ENCODE measurements at places on chromosomes 7 and 10.

GRCh38 chr7:54995166-54995565, 23.7 kb upstream of the EGFR start:
- no peaks in the 10 kb centered on the region for H3K36me3 ChIP-seq
- H3K4me3 ChIP-seq, result no peak overlapping the region
- no peak overlapping the region for H3K27ac ChIP-seq
- no peaks in the 10 kb centered on the region for H3K27me3 ChIP-seq
- H3K4me1 ChIP-seq, result peaks cover 19% of the 10 kb centered on the region

DNA sequence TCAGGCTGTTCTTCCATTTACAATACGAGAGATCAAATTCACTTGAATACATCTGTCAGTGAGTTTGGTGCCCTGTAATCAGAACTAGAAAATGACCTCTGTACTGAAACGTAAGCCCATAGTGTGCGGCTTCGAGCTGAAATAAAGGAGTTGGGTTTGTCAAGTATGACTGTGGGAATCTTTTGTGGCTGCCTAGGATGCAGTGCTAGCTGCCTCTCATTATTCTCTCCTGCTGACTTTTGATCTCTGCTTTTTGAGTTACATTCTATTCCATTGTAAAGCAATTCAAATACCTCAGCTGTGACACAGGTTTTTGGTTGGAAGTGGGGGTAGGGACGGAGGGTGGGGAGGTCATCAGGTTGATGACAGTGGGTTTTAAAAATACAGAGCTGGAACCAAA, 40.4 kb downstream of the ICA1 start:
- no peaks in the 10 kb centered on the region for H3K36me3 ChIP-seq
- H3K27ac ChIP-seq, result no peak overlapping the region
- peaks cover 2% of the 10 kb centered on the region for H3K4me1 ChIP-seq
- DNase-seq, result no peak

DNA sequence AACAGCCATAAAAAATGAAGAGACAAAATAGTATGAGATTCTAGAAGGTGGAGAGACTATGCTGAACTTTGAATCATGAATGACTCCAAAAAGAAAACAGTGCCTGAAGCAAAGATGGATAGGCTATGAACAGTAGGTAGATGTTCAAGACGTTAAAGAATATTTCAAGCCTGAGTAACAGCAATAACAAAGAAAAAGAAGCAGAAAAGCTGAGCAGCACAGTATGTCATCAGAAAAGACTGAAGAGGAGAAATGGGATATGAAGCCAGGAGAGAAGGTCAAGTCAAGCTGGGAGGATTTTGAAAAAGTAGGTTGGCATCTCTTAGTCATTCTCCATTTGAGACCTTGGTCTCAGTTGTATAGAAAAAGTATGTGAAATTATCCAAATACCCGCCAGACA, 484.4 kb downstream of the SORCS1 start:
- H3K27ac ChIP-seq, result no peak overlapping the region
- H3K36me3 ChIP-seq, result no peaks in the 10 kb centered on the region
- no peaks in the 10 kb centered on the region for H3K27me3 ChIP-seq
- DNase-seq, result no peak
- H3K4me1 ChIP-seq, result peaks cover 2% of the 10 kb centered on the region

DNA sequence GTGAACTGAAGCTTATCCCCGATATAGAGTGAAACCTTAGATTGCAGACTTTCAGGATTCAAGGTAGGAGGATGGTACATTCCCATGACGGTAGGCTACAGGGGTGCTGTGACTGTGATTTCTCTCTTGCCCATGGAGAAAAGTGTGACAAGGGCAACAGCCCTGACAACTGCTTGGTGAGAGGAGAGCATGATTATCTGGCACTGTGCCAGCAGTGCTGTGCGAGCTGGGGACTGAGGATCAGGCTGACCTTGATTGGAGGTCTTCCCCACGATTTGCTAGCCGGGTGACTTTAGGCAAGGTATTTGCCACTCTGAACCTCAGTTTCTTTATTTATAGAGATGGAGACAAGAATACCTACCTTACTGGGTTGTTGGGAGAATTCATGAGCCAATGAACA, 229.5 kb downstream of the PTEN start:
- H3K36me3 ChIP-seq, result no peaks in the 10 kb centered on the region
- no peak overlapping the region for H3K27ac ChIP-seq
- H3K4me1 ChIP-seq, result no peaks in the 10 kb centered on the region
- H3K27me3 ChIP-seq, result peaks cover 5% of the 10 kb centered on the region
- no peak overlapping the region for H3K4me3 ChIP-seq

DNA sequence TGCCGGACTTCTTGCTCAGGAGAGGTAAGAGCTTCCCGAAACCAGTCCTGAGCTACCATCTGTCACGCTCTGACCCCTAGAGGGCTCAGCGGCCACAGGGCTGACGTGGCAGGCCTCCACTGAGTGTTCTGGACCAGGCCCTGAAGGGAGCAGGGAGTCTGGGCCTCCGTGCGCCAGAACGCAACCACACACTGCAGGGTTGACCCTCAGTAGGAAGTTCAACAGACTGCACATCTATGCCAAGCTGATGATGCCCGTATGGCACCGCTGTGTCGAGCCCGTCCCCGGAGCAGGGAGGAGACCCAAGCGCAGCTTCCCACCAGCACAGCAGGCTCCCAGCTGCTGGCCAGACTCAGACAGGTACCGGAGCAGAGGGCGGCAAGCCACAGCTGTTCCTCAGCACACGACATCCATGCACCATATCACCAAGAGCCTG, 39.2 kb downstream of the CAMK2B start:
- H3K27ac ChIP-seq, result no peak overlapping the region
- no peaks in the 10 kb centered on the region for H3K36me3 ChIP-seq
- peaks cover 14% of the 10 kb centered on the region for H3K27me3 ChIP-seq
- H3K4me3 ChIP-seq, result no peak overlapping the region
- no peaks in the 10 kb centered on the region for H3K4me1 ChIP-seq

GRCh38 chr10:91782539-91782938, 15.7 kb upstream of the TNKS2 start:
- H3K4me1 ChIP-seq, result no peaks in the 10 kb centered on the region
- DNase-seq, result no peak
- no peak overlapping the region for H3K4me3 ChIP-seq
- no peaks in the 10 kb centered on the region for H3K36me3 ChIP-seq
- H3K27me3 ChIP-seq, result peaks cover 21% of the 10 kb centered on the region
- no peak overlapping the region for H3K27ac ChIP-seq

DNA sequence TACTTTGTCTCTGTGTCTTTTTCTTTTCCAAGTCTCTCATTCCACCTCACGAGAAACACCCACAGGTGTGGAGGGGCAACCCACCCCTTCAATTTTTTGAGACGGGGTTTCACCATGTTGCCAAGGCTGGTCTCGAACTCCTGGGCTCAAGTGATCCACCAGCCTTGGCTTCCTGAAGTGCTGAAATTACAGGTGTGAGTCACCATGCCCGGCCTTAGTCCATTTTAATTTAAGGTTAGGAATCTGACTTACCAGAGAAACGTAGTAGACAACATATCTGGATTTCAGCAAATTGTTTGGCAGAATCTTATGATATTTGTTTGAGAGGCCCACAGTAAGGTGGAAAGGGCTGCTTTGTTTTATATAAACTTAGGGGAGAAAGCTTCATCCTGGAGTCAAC, 3.2 kb upstream of the NFKB2 start:
- peaks cover 14% of the 10 kb centered on the region for H3K27me3 ChIP-seq
- H3K36me3 ChIP-seq, result no peaks in the 10 kb centered on the region
- H3K4me1 ChIP-seq, result peaks cover 23% of the 10 kb centered on the region
- H3K27ac ChIP-seq, result no peak overlapping the region
- no peak for DNase-seq
- H3K4me3 ChIP-seq, result no peak overlapping the region

DNA sequence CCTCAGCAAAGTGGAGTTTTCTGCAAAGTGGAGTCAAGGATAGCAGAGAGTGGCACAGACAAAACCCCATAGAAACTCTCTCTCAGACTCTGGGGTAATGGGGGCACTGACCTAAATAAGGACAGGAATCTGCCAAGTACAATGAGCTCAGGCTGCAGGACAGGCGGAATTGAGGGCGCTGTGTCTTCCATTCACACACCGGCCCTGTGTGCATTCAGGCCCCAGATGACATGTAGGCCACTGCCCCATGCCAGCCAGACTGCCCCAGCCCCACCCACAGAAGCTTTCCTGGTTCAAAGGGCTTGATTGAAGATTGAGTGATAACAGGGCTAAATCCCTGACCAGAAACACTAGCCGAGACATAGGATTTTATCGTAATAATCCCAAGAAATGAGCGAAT, 52.7 kb downstream of the EEPD1 start:
- no peaks in the 10 kb centered on the region for H3K36me3 ChIP-seq

DNA sequence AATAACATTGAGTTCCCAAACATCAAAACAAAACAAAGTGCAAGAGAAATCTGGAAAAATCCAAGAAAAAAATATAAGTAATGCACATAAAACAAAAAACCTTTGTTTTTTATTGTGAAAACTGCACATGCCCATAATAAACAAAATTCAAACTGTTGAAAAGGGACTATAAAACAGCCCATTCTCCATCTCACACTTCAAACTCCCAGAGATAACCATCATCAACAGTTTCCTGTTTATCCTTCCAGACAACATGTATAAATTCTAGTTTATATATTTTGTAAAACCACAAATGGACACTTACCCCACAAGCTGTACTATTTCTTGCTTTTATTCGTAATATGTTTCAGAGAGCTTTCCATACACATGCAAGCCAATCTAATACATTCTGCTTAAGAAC, 79.3 kb downstream of the DPY19L1 start:
- no peak for DNase-seq
- no peaks in the 10 kb centered on the region for H3K4me1 ChIP-seq
- H3K36me3 ChIP-seq, result peaks cover 13% of the 10 kb centered on the region
- H3K4me3 ChIP-seq, result no peak overlapping the region
- no peaks in the 10 kb centered on the region for H3K27me3 ChIP-seq

- H3K4me1 ChIP-seq, result no peaks in the 10 kb centered on the region
- no peak for DNase-seq
- no peaks in the 10 kb centered on the region for H3K36me3 ChIP-seq
- no peak overlapping the region for H3K4me3 ChIP-seq
- no peak overlapping the region for H3K27ac ChIP-seq
Observed at GRCh38 chr7:38299275-38299931, 26.0 kb upstream of the TARP start.

GRCh38 chr7:123004931-123005330, 9.4 kb upstream of the TAS2R16 start:
- no peak overlapping the region for H3K4me3 ChIP-seq
- H3K27me3 ChIP-seq, result no peaks in the 10 kb centered on the region
- H3K27ac ChIP-seq, result no peak overlapping the region
- H3K4me1 ChIP-seq, result no peaks in the 10 kb centered on the region

GRCh38 chr7:34220506-34221185, 315.3 kb downstream of the BMPER start:
- DNase-seq, result no peak
- H3K36me3 ChIP-seq, result no peaks in the 10 kb centered on the region
- H3K4me3 ChIP-seq, result no peak overlapping the region
- H3K4me1 ChIP-seq, result no peaks in the 10 kb centered on the region
- H3K27me3 ChIP-seq, result peaks cover 37% of the 10 kb centered on the region

DNA sequence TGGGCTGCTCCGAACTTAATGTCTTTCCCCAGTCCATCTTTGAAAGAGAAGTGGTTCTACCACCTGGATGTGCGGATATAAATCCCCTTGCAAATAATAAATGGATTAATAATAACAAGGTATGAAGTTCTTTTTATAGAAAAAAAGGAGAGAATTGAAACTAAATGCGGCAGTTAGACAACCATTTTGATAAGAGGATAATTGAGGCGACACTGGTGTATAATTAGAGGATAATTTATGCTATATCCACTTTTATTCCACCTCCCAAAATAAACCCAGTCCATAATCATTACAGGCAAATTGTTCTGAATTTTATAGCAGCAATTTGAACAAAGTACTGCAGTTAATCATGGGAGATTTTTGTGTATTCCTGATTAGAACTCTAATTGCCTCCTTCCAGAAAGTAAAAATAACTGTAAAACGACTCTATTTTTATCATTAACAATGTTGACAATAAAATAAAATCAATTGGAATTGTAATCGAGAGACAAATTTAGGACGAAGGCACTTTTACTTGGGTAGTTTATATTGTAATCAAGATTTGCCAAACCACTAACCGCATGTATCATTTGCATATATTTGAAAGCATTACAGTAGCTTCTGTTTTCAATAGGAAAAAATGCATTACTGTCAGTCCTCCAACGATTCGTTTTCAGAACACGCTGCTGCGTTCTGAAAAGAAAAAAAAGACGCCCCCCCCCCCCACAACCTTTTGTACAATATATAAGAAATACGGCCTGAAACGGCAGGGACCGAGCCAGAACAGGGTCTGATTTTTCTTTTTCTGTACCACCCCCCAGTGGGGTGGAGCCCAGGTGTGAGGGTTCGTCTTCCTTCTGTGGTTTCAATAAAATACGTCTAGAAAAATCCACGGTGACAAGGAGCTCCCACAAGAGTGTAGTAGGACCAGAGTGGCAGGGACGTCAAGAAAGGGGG, 838 bp upstream of the DLX6 start:
- H3K4me1 ChIP-seq, result peaks cover 27% of the 10 kb centered on the region
- DNase-seq, result no peak
- peaks cover 81% of the 10 kb centered on the region for H3K27me3 ChIP-seq

DNA sequence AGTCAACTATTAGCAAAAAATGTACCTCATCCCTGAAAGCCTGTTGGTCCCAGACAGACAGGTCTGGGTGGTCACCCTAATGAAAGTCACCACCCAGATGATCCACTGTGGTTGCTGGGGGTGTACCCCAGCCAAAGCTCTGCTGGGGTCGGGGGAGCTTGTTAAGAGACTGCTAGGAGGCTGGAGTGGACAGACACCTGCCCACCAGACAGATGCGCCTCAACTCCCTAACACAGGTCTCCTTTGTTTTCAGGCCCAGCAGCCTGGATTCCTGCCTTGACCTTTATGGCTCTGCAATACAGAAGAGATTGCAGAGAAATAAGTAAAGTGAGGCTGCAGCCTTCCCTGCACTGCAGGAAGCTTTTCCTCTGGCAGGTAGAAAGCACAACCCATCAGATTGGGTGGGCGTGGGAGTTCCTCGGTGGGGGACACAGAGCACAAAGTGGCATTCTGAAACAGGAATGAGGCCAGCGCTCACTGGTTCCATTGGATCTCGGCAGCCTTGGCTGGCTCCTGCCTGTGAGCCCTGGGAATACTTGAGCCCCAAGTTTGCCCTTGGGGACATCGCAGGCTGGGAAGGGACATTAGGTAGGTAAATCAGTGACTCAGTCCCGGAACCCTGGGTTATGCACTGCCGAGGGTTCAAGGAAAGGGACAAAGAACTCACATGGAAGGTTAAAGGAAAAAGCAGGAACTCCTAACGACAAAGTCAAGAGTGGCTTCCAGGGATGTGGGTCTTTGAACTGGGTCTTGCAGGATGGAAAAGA, 18.0 kb upstream of the ZNF488 start:
- peak; percentile 75 for DNase-seq
- H3K27me3 ChIP-seq, result peaks cover 2% of the 10 kb centered on the region
- no peaks in the 10 kb centered on the region for H3K36me3 ChIP-seq
- H3K27ac ChIP-seq, result peak overlapping the region; percentile 80
- no peak overlapping the region for H3K4me3 ChIP-seq
- H3K4me1 ChIP-seq, result peaks cover 36% of the 10 kb centered on the region

DNA sequence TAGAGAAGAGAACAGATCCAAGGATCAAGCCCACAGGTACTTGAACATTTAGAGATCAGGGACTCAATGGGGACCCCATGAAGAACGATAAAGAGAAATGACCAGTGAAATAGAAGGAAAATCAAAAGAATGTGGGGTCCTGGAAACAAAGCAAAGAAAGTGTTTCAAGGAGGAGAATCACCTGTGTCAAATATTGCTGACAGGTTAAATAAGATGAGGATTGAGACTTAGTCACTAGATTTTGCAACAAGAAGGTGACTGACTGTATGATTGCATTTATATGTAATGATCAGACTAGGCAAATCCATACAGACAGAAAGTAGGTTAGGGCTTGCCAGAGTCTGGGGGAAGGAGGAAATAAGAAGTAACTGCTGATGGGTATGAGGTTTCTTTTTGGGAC, 254.9 kb upstream of the NPY start:
- DNase-seq, result no peak
- H3K4me1 ChIP-seq, result peaks cover 15% of the 10 kb centered on the region
- H3K27me3 ChIP-seq, result no peaks in the 10 kb centered on the region

Data from osteocyte (in vitro differentiated cells).